Activated CD4-positive, alpha-beta T cell treated with anti-CD3 and anti-CD28 coated beads for 4 hours (primary cell): ENCODE measurements at places on chromosomes 1 and 21.

GRCh38 chr21:37983336-37984095 lies 67.3 kb upstream of the KCNJ6 start:
- DNase-seq, result no peak

DNA sequence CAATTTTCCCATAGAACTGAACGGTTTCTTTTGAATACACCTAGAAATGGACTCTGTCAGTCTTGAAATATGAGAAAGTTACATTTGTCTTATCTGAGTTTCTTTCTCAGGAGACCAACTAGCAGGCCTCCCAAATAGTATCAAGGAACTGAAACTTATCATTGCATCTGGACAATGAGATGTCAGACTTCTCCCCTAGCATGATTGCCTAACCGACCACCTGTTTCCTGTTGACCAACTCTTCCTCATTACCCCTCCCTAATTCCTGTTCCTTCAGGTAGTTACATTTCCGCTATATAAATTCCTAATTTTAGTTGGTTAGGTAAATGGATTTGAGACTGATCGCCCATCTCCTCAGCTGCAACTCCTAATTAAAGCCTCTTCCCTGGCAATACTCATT lies 1587.3 kb downstream of the NCAM2 start:
- no peak for DNase-seq

- DNase-seq, result no peak
Observed at GRCh38 chr1:204664384-204664651, 21.2 kb downstream of the LRRN2 start.

GRCh38 chr1:191695865-191696264 lies 462.4 kb upstream of the RGS18 start:
- no peak for DNase-seq

DNA sequence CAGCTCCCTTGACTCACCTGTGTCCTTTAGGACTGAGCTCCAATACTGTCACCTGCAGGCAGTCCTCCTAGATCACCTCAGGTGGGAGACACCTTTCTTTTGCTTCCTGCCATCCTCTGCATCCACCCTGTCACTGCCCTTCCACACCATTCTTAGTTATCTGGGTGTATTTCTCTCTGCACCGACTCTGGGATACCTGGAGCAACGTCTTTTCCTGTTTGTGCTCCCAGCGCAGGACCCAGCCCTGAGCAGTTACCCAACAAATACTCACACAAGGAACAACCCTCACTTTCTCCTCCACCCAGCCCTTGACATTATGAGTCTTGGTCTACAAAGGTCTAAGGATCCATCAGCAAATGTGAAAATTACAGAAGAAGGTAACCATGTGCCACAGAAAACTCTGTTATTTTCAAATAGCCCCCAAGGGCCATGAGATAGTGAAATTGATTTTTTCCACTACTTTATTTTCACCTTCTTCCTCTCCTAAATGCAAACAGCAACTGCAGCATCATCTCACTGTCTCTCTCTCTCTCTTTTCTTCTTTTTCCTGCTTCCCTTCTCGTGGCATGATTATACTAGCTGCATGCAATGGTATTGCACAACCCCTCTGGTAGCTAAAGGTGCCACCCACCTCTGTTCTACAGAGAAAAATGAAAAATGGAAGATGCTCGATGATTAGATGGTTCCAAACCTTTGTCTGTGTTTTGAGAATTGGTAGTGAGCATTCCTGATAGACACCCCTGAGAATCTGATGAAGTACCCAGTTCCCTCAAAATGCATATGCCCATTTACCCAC lies 89.0 kb downstream of the MIS18A start:
- DNase-seq, result no peak

DNA sequence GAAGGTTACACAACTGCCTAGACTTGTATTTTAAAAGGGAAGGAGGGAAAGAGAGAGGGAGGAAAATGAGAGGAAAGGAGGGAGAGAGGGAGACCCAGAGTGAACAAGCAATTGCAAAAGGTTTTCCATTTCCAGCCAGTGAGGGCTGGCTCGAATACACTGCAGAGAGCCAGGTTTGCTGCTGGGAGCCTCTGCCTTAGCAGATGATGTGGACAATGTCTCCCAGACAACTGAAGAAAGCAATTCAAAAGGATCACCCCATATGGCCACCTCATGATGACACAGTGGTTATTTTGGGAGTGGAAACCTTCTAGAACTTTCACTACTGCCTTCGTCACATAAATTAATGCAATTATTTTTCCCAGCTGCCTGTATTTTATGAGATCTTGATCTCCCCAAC lies 86.4 kb downstream of the BCAR3 start:
- DNase-seq, result no peak

- no peak for DNase-seq
Observed at GRCh38 chr1:156191292-156191964, 2.5 kb upstream of the SLC25A44 start.

DNA sequence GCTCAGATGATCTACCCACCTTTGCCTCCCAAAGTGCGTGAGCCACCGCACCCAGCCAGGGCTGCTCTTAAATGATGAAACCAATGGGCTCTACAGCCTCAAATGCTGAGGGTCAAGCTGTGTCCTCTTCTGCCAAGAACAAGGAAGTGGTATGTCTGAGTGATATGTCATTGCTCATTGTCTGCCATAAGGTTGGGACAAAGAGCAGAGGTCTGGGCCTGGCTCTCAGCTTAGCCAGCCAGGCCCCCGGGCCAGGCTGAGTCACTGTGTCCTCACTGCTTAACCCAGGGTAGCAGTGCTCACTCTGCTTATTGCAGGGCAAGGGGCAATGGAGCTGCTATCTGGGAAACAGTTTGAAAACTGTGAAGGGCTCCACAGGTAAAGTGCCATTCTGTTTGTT lies 8.3 kb upstream of the ETS2 start:
- no peak for DNase-seq

DNA sequence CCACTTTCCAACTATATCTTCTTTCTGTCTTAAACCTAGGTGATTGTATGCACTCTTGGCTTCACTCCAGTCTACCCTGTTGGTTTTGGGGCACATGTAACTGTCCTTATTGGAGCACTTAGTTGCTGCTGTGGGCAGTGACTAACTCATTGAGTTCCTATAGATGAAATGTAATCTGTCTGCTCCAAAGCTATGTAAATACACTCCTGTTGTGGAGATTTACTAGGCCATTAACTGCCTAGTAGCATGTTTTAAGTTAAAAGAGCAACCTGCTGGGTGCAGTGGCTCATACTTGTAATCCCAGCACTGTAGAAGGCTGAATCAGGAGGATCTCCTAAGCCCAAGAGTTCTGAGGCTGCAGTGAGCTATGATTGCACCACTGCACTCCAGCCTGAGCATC lies 137.6 kb downstream of the ZMYM4 start:
- no peak for DNase-seq

DNA sequence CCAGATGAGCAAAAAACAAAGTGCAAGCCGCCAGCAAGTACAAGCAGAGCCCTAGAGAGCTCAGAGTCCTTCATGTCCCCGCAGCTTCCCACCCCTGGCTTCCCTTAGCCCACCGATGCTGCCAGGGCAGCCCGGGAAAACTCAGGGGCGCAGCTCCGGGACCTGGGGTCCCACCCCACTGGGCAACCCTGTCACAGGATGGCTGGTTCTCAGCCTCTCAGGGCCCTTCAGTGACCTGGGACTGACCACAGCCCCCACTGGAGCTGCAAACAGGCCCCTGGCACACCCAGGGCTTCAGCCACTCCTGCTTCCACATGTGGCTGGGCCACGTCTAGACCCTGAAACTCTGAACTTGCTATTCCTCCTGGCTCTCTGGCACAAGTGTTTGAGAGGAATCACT lies 49.5 kb downstream of the CHD5 start:
- DNase-seq, result no peak

GRCh38 chr1:66436378-66437135 lies 97.4 kb upstream of the SGIP1 start:
- peak; percentile 52 for DNase-seq

- no peak for DNase-seq
Observed at GRCh38 chr1:79791488-79792218, 785.1 kb upstream of the ADGRL4 start.

- no peak for DNase-seq
Observed at GRCh38 chr1:228548788-228549187, 61.6 kb downstream of the RNF187 start.
